ENCODE measurements at places on chromosomes 1 and 21.

DNA sequence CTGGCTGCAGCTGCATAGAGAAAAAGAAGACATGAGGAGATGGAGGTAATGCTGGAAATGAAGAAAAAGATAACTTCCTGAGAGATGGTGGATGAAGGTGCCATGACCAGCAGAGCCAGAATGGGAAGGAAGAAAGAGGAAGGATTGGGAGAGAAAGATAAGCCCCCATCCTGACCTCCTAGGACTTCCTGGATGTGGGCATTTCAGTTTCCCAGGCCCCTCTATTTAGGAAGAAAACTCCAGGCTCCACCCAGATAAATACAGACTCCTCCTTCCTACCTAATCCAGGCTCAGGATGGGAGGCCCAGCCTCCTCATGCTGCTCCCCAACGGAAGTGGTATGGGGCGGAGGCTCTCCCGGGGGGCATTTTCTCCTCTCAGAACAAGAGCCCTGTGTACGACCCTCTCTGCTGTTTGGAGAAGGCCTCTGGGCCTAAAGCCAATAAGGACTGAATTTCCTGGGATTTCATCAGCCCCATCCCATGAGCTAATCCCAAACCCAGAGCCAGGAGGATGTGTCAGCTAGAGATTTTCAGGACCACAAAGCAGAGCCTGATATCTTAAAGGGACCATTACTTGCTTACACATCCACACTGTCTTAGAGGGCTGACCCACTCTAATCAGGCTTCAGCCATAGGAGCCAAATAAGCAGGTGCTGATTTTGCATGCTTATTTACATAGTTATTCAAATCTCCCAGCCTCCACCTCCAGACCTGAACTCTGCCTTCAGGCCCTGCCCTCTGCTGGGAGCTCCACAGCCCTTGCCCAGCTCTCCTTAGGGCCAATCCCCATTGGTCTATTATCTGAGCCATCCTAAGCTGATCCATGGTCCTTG is 5.1 kb upstream of the ARHGEF2 start:
- peak; percentile 95 for DNase-seq

DNA sequence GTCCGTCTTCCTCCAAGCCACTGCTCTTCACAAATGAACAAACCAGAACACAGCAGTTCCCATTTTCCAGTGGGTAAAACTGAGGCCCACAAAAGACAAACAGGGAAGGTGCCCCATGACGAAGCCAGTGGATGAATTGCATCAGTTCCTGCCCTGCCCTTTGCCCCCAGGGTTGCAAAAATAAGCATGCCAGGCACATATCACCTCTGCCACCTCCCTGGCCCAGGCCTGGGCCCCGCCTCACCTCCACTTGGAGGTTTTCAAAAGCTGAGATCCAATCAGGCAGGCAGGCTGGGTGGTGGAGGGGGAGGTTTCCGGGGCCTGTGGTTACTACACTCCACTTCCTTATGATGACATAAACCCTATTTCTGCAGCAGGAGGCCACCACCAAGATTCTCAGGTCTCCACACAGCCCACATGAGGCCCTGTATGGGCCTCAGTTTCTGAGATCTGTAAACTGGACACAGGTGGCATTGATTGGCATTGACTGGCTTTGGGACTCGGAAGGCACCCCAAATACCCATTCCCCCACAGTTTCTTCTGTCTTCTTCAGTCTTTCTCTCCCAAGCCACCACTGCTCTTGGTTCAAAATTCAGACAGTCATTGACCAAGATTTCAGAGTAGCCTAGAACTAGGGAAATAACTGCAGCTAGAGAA is 4.1 kb downstream of the KIF21B start:
- peak; percentile 42 for DNase-seq

- DNase-seq: no peak
Measured at GRCh38 chr1:10521537-10522157, 46.9 kb downstream of the PEX14 start.

DNA sequence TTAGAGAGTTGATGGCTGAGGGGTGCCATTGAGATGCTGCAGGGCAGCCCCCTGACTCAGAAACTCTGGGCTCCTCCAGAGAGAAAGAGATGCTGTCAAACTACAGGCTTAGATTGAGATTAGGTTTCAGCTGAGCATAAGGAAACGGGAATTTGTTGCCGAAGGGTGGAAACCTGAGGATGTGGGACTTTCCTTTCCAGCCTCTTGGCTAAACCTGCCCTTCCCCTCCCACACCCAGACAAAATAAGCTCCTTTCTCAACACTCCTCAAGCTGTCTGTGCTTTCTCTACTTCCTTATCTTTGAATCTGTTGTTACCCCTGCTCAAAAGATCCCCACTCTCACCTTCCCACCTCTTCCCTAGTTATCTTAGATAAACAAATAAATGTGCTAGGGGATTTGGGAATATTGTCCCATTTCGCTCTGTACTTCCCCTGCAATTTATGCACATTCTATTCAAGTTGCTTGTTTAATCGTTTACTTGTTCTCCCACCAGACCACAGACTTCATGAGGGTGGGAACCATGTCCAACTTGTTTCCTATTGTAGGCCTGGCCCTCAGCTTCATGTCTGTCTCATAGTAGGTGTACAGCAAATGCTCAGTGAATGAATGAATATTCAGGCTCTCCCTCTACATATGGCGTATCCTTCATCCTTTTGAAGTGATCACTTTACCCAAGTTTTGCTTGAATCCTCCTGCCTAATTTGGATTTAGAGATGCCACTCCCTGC is 30.6 kb upstream of the MARK1 start:
- DNase-seq: no peak

DNA sequence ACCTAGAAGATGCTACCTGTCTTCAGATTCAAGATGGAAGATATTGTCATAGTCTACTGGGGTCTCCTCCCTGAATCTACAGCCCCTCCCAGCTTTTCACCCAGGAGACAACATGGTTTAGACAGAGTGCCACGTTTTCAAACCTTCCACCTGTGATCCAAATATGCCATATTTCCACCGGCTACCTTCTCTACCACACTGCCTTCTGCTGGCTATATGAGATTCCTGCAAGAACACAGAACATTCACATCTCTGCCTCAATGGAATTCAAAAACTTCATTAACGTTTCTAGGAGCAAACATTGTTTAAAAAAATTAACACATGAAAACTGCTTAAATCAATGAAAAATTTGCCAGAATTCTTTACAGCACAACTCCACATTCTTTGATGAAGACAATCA is 12.9 kb upstream of the LELP1 start:
- DNase-seq: peak; percentile 5
